ENCODE measurements at places on chromosomes 3 and 15.
A peak's percentile ranks its signal among the peaks of the same experiment; 100 is the strongest.

GRCh38 chr3:13207975-13208705 lies 134.9 kb upstream of the IQSEC1 start:
- DNase-seq, result no peak

GRCh38 chr15:84773716-84774115 lies 25.3 kb downstream of the ZNF592 start:
- no peak for DNase-seq

GRCh38 chr3:122235147-122235546 lies 51.7 kb downstream of the CASR start:
- no peak for DNase-seq

- no peak for DNase-seq
These were observed 22.9 kb upstream of the PLXNA1 start for GRCh38 chr3:126959921-126960603.

DNA sequence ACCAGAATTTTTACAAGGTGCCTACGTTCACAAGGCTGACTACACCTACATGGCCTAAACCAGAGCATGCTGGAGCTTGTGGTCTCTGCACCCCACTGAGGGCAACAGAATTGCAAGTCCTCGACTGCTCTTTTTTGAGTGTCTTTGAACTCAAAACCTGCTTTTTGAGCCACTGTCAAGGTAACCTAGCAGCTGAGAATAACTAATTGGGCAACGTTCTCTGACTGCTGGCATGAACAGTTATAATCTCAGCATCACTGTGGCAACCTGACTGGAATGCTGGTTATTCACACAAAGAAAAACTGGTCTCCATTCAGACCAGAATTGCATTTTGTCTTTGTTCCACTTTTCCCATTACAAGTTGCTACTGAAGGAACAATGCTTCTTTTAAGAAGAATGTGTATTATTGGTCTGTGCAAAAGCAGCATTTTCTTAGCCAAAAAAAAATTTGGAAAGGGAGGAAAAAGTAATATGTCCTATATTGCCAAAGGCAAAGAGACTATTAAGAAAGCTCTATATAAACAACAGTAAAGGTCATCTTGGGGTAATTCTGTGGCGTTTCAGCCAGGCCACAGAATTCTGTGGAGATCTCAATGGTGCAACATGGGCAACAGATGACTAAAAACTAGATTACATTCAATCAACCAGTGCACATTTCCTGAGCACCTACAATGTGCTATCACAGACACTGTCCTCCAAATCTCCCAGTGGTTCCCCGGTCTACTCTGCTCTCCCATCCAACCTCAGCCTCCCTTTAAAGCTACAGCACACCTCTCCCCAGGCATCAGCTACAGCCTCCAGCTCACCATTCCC lies 76.8 kb downstream of the TNIK start:
- no peak for DNase-seq

DNA sequence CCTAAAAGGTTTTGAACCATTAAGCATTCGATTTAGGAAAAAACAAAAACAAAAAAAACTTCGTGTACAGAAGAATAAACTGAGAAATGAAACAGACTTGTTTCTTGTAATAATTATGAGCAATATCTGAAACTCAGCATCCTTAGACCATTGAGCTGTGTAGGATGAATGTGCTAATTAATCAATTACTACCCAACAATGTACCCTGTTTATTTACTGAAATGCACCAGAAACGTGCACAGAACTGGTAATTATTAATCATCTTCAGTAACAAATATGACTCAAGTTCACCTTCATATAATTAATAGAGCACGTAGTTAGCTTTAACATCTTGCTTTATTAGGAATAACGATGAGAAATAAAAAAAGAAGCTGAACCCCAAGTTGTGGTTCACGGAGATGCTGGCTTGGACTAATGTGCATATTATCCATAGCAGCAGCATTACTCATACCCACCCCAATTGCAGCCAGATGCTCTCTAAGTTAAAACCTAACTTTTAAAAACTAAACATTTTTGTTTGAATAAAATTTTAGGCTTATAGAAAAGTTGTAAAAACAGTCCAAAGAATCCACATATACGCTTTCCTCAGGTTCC lies 10.2 kb upstream of the C15orf61 start:
- peak; percentile 44 for DNase-seq

DNA sequence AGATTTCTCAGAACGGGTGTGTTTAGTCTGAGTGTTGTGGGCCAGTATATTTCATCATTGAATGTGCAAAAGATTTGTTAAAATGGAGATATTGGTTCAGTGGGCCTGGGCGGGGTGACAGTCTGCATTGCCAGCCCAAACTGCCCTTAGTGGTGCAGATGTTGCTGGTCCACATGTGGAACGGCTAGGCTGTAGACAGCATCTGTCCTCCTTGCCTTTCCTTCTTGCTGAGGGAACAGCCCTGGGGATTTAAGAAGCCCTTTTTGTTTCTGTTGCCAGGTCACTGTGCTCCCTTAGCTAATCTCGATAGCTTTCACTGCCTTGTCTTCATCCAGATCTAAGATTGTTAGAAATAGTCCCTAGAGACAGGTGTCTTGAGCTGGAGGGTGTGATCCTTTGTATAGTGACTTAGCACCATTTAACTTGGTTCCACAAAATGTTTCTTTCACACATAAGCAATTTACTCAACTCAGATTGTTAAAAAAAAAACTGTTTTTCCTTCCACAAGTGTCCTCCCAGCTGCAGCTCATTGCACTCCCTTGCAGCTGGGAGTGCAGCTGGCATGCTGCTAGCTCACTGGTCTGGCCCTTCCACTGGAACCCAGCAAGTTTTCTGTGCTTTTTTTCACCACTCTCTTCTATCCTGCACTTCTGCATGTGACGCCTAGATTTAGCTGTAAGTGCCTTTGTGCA lies 37.5 kb downstream of the GAP43 start:
- no peak for DNase-seq

GRCh38 chr3:155065537-155065936 lies 14.6 kb upstream of the MME start:
- DNase-seq, result peak; percentile 38

DNA sequence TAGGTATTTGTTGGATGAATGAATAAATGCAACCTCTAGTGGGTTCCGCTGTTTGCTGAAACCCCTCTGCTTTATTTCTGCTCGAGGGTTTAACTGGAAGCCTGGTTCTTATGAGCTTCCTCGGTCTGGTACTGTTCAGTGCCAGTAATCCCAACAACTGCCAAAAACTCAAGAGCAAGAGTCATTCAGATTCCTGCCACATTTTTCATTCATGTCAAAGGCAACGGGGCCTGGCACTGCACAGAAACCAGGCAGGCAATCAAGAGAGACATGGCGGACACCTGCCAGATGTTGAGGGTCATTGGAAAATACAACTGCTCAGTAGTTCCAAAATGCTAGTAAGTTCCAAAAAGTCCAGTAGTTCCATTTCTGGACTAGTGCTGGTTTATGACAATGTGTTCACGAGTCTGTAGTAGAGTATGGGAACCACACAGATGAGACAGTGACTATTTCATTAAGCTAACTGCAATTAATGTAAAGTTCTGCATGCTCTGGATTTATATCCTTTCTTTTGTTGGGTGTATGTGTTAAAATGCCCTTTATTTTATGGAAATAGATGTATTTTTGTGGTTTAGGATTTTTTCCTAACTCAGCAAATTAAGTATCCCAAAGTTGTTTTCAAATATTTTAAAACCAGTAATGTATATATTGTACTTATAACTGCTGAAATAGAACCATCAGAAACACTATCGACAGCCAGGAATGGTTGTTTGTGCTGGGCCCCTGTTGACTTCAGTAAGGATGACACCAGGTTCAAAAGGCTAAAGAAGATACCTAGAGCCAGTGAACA lies 22.7 kb upstream of the TMEM41A start:
- no peak for DNase-seq

- no peak for DNase-seq
These were observed 39.8 kb downstream of the CD200R1L start for GRCh38 chr3:112806903-112807302.

GRCh38 chr3:108157273-108157672 lies 65.0 kb downstream of the IFT57 start:
- no peak for DNase-seq

DNA sequence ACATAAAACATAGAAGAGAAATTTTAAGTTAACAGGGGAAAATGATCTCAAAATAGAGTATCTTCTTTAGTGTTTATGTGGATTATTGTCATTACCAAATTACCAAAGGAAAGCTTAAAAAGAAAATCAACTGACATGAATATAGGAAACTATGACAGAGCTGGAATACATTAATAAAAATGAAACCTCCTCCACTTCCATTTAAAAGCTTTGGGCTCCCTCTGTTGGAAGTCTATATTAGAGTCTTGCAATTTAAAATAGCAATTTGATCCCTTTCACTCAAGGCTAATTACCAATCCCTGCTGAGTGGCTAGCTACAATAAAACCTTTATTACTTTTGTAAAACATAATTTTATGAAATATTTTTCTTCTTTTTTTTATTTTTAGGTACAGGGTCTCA lies 61.4 kb upstream of the IMPG2 start:
- DNase-seq, result peak; percentile 23

GRCh38 chr15:76954744-76955143 lies 23.2 kb downstream of the RCN2 start:
- no peak for DNase-seq

DNA sequence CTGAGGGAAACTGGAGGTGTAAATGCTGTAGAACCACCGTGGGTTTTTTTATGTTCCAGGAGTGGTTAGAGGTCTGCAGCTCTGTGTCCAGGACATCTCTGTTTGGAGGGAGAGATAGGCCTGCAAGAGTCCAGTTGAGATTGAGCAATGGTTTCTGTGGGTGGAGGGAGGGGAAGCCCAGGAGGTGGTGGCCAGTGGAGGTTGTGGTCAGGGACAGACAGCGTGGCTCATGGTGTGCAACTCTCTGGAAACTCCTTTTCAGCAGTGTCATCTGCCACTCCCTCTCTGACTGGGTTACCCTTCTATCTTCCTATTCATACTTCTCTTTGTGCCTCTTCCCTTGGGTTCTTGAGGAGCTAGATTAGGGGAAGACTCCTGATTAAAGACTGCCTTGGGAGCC lies 9.6 kb downstream of the XCR1 start:
- DNase-seq, result no peak

DNA sequence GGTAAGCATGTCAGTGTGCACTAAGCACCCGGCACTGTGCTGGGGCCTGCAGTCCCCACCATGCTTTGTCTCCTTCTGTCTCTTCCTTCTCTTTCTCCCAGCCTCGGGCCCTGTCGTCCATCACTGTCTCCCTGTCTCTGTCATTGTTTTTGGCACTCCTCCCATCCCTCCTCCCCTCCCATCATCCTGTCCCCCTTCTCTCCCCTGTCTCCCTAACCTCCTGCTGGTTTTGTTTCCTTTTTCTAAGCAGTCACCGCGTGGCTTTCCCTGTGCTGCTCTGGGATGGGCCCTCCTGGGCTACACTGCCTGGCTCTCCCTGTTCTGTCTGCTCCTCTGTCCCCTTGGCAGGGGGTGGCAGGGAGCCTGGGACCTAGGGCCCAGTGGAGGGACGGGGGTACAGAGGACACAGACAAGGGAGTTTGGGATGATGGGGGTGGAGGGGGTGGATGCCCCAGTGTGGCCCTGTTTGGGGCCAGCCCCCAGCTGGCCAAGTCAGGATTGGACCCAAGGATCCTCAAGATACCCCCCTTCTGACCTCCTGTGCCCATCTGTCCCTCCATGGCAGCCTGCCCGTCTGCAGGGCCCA lies 5.7 kb downstream of the CHST13 start:
- no peak for DNase-seq

DNA sequence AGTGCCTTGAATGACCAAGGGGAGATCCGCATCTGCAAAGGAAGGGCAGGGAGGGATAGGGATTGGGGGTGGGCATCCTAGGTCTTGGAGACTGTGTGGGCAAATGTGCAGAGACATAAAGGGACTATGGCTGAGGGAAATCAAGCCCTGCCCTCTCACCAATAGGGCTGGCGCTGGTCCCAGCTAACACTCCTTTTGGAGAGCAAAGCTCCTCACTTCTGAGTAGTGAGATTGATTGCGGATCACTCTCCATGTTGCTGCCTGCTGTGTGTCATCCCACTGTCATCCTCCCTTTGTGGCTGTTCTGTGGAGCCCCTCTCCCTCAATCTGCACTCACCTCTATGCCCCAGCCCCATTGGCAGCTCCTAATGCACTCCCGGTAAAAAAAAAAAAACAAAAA lies 2.2 kb upstream of the CELSR3 start:
- DNase-seq, result no peak

DNA sequence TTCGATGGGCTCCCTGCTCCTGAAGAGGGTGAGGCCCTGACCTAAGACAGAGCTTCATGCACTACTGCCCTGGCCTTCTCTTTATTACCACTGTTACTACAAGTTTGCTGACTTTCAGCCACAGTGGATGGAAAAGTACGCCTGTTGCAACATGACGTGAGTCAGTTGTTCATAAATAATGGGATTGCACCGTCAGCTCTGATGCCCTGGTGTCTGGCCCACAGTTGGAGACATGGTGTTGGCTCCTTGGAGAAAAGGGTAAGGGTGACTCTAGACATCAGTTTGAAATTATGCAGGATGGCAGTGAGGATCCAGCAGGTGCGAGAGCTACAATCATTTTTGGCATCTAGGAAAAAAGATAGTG lies 5.5 kb downstream of the PAQR5 start:
- peak; percentile 57 for DNase-seq

GRCh38 chr3:118884748-118885206 lies 149.9 kb downstream of the IGSF11 start:
- DNase-seq, result peak; percentile 14

- DNase-seq, result no peak
These were observed 19.2 kb downstream of the DENND4A start for GRCh38 chr15:65772930-65773329.

DNA sequence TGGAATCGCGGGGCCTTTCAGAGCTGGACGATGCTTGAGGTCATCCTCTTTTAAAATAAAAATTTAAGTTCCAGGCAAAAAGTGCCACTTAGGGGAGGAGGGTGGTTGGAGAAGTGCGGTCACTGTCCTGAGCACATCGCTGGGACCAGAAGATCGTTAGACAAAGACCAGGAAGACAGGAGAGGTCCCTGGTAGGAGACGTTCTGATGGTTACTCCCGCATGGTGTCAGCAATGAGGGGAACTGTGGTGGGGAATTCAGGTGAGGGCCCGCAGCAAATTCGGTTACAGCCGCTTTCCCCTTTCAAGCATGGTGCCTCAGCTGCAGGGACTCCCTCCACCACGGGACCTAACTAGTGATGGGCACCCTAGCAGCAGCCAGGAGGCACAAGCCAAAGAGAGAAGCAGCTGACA lies 1.0 kb upstream of the ISY1 start:
- DNase-seq, result no peak

GRCh38 chr15:35784745-35785144 lies 238.8 kb upstream of the DPH6 start:
- no peak for DNase-seq

DNA sequence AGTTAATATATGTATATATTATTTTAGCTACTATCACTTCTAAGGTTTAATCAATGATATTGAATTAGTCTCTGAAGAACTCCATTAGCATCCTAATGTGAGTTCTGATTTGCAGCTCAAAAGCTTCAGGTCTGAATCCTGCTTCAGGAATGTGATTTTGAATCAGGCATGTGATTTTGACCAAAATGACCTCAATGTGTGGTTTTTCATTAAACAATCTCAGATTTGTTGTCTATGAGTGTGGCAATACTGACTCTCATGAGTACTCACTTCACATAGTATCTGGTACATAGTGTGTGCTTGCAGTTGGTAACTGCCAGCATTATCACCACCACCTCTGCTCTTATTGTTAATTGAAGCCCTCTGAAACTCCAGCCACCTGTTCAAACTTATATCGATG lies 251.0 kb downstream of the KCNH8 start:
- DNase-seq, result no peak

Measured in HTR-8/SVneo (cell line).